ENCODE measurements at places on chromosomes 3 and 15. TPM values are rescaled to one million over a fixed set of nuclear protein-coding genes. Genes with fewer than 3 reads are reported as not detected.

Gene USP8
- 30.7 TPM for polyA plus RNA-seq

DNA sequence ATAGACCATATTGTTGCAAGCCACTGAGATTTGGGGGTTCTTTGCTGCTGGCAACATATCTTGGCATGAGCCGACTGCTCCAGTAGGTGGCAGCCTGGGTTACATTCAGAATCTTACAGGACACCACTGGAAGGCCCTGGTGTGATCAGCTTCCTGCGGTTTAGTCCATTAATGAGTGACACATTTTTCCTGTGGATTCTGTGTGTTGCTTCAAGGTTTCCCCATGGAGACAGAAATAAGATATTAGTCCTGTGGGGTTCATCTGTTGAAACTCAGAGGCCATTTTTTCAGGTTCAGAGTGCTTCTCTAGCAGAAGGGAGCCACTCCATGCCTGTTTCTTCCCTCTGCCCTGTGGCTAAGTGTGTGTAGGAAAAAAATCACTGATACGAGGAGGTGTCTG is 116.2 kb downstream of the MFSD1 start:
- H3K4me1 ChIP-seq: no peaks in the 10 kb centered on the region
- no peak for DNase-seq
- H3K36me3 ChIP-seq: no peaks in the 10 kb centered on the region
- H3K27me3 ChIP-seq: no peaks in the 10 kb centered on the region

Gene GABRA5
- 0.38 TPM for polyA plus RNA-seq

DNA sequence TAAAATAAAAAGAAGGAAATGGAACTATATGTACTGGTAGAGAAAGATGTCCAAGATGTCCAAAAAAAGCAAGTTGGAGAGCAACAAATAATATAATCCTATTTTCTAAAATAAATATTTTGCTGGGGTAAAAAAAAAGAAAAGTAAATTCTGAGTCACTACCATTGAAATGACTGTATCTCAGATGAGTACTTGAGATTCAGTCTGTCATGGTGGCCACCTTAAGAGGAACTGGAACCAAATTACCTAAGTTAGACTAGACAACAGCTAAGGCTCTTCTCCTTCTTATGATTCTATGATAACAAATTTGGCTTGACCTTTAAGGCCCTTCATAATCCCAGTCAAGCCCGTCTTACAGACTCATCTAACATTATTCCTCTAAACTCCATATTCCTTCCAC is 270.6 kb upstream of the HES1 start:
- peaks cover 23% of the 10 kb centered on the region for H3K4me1 ChIP-seq
- no peaks in the 10 kb centered on the region for H3K36me3 ChIP-seq
- H3K4me3 ChIP-seq: no peak overlapping the region
- DNase-seq: no peak
- peaks cover 17% of the 10 kb centered on the region for H3K27me3 ChIP-seq

DNA sequence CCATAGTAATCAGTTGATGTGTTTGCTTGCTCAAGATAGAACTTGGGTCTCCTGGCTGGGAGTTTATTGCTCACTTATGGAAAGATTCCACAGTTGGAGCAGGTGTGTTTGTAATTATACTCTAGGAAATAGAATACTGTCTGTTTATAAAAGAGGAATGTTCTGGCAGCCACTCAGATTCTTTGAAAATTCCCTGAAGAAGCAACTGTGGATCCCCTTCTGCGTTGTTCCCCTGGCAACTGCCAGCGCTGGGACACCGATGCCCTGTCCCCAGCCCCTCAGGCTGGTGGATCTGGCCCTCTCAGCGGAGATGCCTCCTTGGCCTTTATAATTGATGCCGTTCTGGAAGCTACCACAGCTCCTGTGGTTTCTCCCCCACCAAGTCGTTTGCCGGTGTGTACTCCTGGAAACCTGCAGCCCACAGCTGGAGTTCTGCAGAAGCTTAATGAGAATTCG is 225.9 kb downstream of the ITPR1 start:
- H3K27me3 ChIP-seq: no peaks in the 10 kb centered on the region
- H3K4me3 ChIP-seq: no peak overlapping the region
- H3K4me1 ChIP-seq: peaks cover 36% of the 10 kb centered on the region
- DNase-seq: peak; percentile 93
- no peaks in the 10 kb centered on the region for H3K36me3 ChIP-seq

DNA sequence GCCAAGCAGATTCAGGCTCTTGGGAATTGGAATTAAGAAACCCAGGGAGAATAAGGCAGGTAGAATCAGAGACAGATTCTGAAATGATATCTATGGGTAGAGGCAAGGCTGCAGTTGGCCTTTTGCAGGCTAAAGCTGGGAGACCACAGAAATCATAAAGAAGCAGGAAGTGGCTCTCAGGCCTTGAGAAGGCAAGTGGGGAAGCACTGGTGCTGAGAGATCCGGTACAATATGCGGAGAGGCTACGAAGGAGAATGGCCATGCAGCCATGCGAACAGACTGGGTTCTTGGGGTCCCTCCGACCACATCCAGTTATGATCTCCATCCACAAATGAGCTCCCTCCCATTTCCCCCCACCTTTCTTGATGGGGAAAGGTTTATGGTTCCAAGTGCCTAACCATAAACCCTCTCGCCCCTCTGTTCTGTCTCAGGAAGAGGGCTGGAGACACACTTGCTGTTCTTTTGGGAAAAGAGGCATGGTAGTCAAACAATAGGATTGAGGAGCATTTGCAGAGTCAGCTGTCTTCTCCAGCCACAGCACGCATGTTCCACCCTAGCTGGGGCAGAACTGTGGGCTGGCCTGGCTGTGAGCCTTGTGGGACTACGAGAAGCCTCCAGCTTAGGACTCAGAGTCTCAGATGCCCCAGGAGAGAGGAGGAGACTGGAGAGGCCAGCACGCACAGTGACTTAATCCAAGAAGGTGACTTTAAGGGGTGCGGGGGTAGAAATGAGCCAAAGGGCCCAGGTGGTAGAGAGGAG is 99.6 kb downstream of the RPLP1 start:
- H3K27me3 ChIP-seq: peaks cover 5% of the 10 kb centered on the region
- no peak for DNase-seq
- no peak overlapping the region for H3K4me3 ChIP-seq
- peaks cover 28% of the 10 kb centered on the region for H3K4me1 ChIP-seq
- no peak overlapping the region for H3K27ac ChIP-seq

DNA sequence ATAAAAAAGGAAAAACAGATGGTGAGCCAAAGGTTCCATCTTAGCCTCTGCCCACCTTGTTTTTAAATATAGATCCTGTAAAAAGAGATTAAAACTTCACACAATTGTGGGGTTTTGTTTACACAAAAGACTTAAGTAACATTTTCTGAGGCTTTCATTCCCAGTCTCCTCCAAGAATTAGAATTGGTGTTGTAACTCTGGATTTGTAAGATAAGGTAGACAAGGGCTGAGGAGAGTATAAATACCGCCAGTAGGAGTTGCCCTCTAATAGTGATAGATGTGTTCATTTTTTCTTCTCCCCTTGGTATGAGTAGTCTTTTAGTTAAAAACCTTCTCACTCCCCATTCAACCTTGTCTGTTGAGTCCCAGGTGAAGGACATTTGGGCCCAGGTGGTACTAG is 8.5 kb downstream of the MINDY2 start:
- no peaks in the 10 kb centered on the region for H3K4me1 ChIP-seq
- H3K36me3 ChIP-seq: no peaks in the 10 kb centered on the region
- H3K27ac ChIP-seq: no peak overlapping the region
- H3K4me3 ChIP-seq: no peak overlapping the region
- DNase-seq: no peak

DNA sequence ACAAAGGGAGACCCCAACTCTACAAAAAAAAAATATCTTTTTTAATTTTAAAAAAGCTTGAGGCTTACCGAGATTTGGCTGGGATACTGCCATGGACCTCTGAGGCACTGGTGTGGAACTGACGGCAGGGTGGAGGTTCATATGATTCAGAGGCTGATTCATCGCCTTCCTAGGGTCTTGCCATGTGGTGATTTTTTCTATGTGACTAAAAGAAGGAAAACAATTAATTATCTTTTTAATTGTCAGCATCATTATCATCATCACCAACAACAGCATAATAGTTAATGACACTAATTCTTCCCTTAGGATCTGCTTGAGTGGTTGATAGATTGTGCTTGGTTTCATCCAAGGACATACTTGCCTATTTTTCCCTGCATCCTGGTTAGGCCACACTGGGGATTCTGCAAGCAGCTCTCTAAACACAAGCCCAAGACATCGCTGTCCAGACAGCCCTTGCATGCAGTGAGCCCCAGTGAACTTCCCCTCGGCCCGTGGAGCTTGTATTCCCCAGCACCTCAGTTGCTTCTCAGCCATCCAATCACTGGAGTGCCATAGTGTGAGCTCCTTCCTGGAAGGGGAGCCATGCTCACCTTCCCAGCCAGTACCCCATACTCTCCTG is 84.9 kb downstream of the WWTR1 start:
- H3K27ac ChIP-seq: no peak overlapping the region
- H3K4me1 ChIP-seq: peaks cover 35% of the 10 kb centered on the region
- DNase-seq: no peak
- peaks cover 10% of the 10 kb centered on the region for H3K36me3 ChIP-seq
- H3K27me3 ChIP-seq: no peaks in the 10 kb centered on the region
- H3K4me3 ChIP-seq: no peak overlapping the region

Gene TMEM45A
- polyA plus RNA-seq: 13.6 TPM

GRCh38 chr3:98793971-98794370 is 30.8 kb downstream of the ST3GAL6 start:
- no peak overlapping the region for H3K4me3 ChIP-seq
- H3K27me3 ChIP-seq: no peaks in the 10 kb centered on the region
- no peak for DNase-seq
- no peaks in the 10 kb centered on the region for H3K4me1 ChIP-seq
- H3K27ac ChIP-seq: no peak overlapping the region

DNA sequence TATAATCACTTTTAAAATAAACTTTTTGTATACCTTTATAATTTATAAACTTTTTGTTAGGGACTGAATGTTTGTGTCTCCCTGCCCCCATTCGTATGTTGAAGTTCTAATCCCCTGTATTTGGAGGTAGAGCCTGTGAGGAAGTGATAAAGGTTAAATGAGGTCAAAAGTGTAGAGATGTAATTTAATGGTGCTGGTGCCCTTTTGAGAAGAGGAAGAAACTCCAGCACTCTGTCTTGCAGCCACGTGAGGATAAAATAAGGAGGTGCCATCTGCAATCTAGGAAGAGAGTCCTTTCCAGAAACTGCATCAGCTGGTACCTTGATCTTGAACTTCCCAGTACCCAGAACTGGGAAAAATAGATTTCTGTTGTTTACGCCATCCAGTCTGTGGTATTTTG is 106.1 kb upstream of the RGMA start:
- H3K4me3 ChIP-seq: no peak overlapping the region
- no peak for DNase-seq
- H3K36me3 ChIP-seq: no peaks in the 10 kb centered on the region
- H3K4me1 ChIP-seq: peaks cover 2% of the 10 kb centered on the region
- H3K27me3 ChIP-seq: no peaks in the 10 kb centered on the region

DNA sequence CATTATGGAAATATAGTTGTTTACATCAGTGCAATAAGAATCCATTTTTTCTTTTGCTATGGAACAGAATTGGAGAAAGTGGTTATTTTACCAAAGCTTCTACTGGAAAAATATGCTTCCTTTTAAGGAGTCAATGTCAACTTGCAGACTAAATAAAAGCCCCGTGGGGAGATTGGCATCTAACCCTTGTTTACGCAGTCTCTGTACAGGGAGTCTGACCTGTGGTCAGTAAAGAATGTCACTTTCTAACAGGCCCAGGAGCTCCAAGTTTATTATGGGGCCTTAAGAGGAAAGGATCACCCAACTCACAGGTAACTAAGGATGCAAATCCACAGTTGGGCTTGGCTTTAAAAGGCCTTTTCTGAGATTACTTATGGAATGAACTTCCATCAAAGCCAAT is 1751.2 kb downstream of the SI start:
- DNase-seq: no peak
- H3K4me3 ChIP-seq: no peak overlapping the region
- no peaks in the 10 kb centered on the region for H3K36me3 ChIP-seq
- H3K27me3 ChIP-seq: no peaks in the 10 kb centered on the region
- no peaks in the 10 kb centered on the region for H3K4me1 ChIP-seq

Gene RAMAC
- polyA plus RNA-seq: 28.4 TPM

Gene CNTN3
- 12.0 TPM for polyA plus RNA-seq

Data from muscle of leg (tissue), 16 donors.